Thoracic aorta (tissue), 2 donors: ENCODE measurements at places on chromosomes 12 and 14. TPM values are rescaled to one million over a fixed set of nuclear protein-coding genes. Genes with fewer than 3 reads are reported as not detected.

Gene RFX4
- not detected for total RNA-seq

Gene RTL1
- not detected for total RNA-seq

Gene SERPINA9
- 2.3 TPM for total RNA-seq

Gene RDH16
- total RNA-seq: 0.54 TPM

Gene AHNAK2
- total RNA-seq: 47.8 TPM

Gene CACNA2D4
- 8.7 TPM for total RNA-seq

Gene OTUB2
- total RNA-seq: 0.71 TPM

Gene VPS33A
- 12.5 TPM for total RNA-seq

Gene GPD1
- 4.2 TPM for total RNA-seq

Gene CAPZA3
- total RNA-seq: not detected

Gene CACNA1C
- 127 TPM for total RNA-seq

Gene MMP19
- total RNA-seq: 85.0 TPM

Gene OTX2
- total RNA-seq: not detected

Gene PZP
- not detected for total RNA-seq

Gene ACVRL1
- total RNA-seq: 81.4 TPM

Gene CMTM5
- total RNA-seq: not detected

Gene TCL1B
- total RNA-seq: not detected

Gene WNT1
- not detected for total RNA-seq

Gene TMTC1
- total RNA-seq: 160 TPM

Gene AACS
- total RNA-seq: 14.7 TPM

Gene KERA
- not detected for total RNA-seq

Gene LALBA
- not detected for total RNA-seq

Gene CYP27B1
- 0.81 TPM for total RNA-seq

Gene KRT74
- not detected for total RNA-seq

Gene ZNF664
- 48.2 TPM for total RNA-seq

Gene GOLGA5
- 41.9 TPM for total RNA-seq

Gene KRT4
- total RNA-seq: not detected

Gene TPH2
- total RNA-seq: not detected

Gene HOXC12
- not detected for total RNA-seq

Gene ACSS3
- 30.0 TPM for total RNA-seq

Gene AGAP2
- total RNA-seq: 1.2 TPM

Gene CLEC1B
- total RNA-seq: not detected

Gene GPR132
- 18.6 TPM for total RNA-seq

Gene KRT80
- total RNA-seq: 0.21 TPM

Gene GPRC5A
- total RNA-seq: 123 TPM

Gene SINHCAF
- total RNA-seq: 47.5 TPM

Gene POTEG
- not detected for total RNA-seq

Gene COX8C
- total RNA-seq: not detected

Gene SOAT2
- 0.81 TPM for total RNA-seq
